Activated CD4-positive, alpha-beta memory T cell treated with anti-CD3 and anti-CD28 coated beads for 36 hours (primary cell): ENCODE measurements at places on chromosomes 2 and 18. TPM values are rescaled to one million over a fixed set of nuclear protein-coding genes. Genes with fewer than 3 reads are reported as not detected.

The CBLN2 gene
- total RNA-seq = not detected

The CPO gene
- total RNA-seq = not detected

The SCN1A gene
- not detected for total RNA-seq

The PCARE gene
- total RNA-seq = not detected

The UGT1A4 gene
- not detected for total RNA-seq

The ELOA2 gene
- total RNA-seq = not detected

The ABCG8 gene
- not detected for total RNA-seq

The ACVR1C gene
- total RNA-seq = 2.0 TPM

The AQP12A gene
- not detected for total RNA-seq

The IL1F10 gene
- not detected for total RNA-seq

The SCN7A gene
- total RNA-seq = not detected

The FAM237A gene
- total RNA-seq = not detected

The RIT2 gene
- total RNA-seq = not detected

The NOSTRIN gene
- total RNA-seq = not detected

The HOXD3 gene
- total RNA-seq = not detected

The QPCT gene
- 0.68 TPM for total RNA-seq

The FOSL2 gene
- 182 TPM for total RNA-seq

The IKZF2 gene
- 9.1 TPM for total RNA-seq

The PLCD4 gene
- 0.78 TPM for total RNA-seq

The CD8B gene
- 0.87 TPM for total RNA-seq

The EFEMP1 gene
- not detected for total RNA-seq

The LRRC30 gene
- not detected for total RNA-seq

The KIAA2012 gene
- total RNA-seq = not detected

The CPSF3 gene
- total RNA-seq = 78.1 TPM
